ENCODE measurements at places on chromosomes 4 and X.

DNA sequence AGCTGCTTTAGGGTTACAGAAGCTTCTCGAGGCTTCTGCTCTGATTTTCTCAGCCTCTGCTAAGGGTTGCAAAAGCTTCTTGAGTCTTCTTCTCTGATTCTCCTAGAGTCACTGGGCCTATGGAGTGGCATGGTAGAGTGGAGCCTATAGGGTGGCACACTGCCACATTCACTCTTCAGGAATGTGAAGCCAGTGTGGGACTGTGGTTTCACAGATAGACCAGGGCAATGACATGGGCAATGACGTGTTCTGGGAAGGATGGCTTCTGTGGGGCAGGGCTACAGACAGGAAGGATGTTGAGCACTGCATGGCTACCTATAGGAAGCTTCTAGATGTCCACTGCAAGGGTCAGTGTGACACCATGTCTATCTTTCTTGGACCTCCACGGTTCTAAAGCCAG is 11.0 kb upstream of the MAMLD1 start:
- no peak for DNase-seq

GRCh38 chr4:128942607-128943006 is 133.1 kb downstream of the JADE1 start:
- DNase-seq = no peak

DNA sequence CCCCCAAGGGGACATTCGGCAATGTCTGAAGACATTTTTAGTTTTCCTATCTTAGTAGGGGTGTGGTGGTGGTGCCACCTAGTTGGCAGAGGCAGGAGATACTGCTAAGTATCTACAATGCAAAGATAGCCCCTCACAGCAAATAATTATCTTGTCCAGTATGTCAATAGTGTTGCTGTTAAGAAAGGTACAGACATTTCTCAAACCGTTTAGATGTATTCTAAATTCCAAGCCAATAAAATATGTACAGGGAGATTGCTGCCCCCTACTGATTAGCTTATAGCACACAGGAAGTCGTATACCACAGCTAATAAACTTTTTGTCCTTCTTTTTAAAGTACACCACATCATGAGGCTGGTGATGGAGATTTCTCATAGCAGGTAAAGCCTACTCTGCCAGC is 260.5 kb downstream of the TMA16 start:
- DNase-seq = no peak

DNA sequence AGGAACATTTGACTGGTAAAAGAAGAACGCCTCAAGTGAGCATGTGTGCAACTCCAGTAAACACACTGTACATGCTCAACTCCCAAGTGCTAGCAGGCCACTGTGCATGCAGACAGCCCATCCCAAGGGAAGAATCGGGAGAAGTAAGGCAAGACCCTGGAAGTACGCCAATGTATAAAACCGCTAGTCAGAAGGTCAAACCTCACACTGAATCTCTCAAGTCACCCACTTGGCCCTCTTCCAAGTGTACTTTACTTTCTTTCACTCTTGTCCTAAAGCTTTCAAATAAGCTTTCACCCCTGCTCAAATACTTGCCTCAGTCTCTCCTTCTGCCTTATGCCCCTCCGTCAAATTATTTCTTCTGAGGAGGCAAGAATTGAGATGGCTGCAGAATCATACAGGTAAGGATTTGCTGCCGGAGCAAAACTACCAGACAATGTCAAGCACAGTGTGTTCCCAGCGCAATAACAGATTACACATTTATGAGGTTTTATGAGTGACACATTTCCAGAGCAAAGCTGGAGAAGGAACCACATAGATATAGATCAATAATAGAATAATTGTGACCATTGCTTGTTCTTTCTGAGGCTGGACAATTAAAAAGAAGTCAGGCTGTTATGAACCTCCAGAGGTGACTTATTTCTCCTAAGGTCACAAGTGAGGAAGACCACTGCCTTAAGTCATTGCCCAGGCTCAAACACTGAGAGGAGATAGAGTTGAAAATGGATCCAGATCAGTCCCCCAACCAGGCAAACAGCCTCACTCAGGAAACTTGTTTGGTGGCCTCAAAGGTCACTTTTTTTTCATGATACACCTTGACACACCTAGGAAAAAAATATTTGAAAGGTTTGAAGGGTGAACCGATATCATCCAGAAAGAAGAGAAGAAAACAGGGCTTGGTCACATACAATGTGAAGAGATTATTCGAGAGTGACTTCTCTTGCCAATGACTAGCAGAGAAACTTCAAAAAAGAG is 26.3 kb downstream of the CXCL1 start:
- DNase-seq = no peak

DNA sequence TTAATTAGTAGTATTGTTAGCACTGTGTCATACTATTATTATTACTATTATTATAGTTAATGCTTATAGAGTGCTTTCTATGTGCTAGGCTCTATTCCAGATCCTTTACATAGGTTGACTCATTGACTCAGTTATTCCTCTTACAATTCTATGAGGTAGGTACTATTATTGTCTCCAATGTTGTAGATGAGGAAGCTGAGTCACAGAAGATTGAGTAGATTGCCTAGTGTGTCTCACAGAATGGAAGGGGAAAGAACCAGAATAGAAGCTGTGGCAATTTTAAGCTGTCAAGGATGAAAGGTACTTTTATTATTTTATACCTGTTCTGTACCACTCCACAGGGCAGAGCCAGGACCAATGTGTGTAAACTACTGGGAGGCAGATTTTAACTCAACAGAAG is 1.9 kb upstream of the TCEAL1 start:
- DNase-seq = no peak

DNA sequence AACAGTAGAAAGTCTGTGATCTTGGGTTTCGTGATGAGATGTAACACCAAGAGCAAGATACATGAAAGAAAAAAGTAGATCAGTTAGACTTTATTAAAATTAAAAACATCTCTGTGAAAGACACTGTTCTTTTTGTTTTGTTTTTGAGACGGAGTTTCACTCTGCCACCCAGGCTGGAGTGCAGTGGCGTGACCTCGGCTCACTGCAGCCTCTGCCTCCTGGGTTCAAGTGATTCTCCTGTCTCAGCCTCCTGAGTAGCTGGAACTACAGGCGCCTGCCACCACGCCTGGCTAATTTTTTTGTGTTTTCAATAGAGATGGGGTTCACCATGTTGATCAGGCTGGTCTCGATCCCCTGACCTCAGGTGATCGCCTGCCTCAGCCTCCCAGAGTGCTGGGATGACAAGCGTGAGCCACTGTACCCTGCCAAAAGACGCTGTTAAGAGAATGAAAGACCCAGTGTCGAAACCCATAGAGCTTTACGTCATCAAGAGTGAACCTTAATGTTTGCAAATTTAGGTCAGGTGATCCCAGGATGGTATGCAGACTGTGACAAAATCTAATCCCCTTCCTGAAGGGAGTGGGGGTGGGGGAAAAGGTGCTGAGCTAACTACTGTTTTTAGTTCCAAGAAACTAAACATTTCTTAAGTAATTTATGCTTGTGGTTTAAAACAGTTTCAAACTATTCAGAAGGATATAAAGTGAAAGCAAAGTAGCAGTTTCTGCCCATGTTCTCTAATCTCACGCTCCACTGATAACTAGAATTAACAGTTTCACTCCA is 8.0 kb downstream of the OFD1 start:
- DNase-seq = no peak

- DNase-seq = no peak
Observed at GRCh38 chrX:30931920-30932319, 42.9 kb upstream of the TAB3 start.

GRCh38 chr4:67909905-67910584 is 26.2 kb upstream of the TMPRSS11D start:
- DNase-seq = no peak

- DNase-seq = peak; percentile 32
Observed at GRCh38 chr4:113584407-113585150, 177.0 kb downstream of the CAMK2D start.

DNA sequence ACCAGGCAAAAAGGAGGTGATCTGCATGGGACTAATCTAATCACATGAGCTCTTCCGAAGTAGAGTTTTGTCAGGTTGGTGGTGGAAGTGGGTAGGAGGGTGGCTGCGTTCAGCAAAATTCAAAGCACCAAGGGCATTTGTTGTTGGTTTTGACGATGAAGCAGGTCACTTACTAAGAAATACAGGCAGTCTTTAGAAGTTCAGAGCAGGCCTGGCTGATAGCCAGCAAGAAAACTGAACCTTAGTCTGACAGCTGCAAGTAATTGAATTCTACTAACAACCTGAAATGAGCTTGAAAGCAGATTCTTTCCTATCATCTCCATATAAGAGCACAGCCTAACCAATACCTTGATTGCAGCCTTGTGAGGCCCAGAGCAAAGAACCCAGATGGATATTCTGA is 505.8 kb downstream of the KLHL13 start:
- no peak for DNase-seq

GRCh38 chr4:153204247-153204671 is at the start of gene TRIM2:
Gene TRIM2, plus strand, starts transcription at chr4:153204443. Its CDS starts 88 bp downstream, at chr4:153204531.
- DNase-seq = peak; percentile 71

GRCh38 chr4:183345261-183345660 is 23.0 kb upstream of the CLDN24 start:
- no peak for DNase-seq

GRCh38 chr4:181948839-181949382 is 294.3 kb upstream of the TENM3 start:
- no peak for DNase-seq

GRCh38 chr4:73376251-73376650 is 27.8 kb upstream of the ALB start:
- DNase-seq = no peak

- DNase-seq = no peak
Observed at GRCh38 chrX:44068043-44068442, 94.9 kb upstream of the NDP start.
